ENCODE measurements at places on chromosomes 2 and 18.

GRCh38 chr18:12744103-12744502 lies 41.3 kb downstream of the PSMG2 start:
- DNase-seq, result peak; percentile 46

GRCh38 chr2:241412144-241412543 lies 56.1 kb downstream of the FARP2 start:
- peak; percentile 82 for DNase-seq

DNA sequence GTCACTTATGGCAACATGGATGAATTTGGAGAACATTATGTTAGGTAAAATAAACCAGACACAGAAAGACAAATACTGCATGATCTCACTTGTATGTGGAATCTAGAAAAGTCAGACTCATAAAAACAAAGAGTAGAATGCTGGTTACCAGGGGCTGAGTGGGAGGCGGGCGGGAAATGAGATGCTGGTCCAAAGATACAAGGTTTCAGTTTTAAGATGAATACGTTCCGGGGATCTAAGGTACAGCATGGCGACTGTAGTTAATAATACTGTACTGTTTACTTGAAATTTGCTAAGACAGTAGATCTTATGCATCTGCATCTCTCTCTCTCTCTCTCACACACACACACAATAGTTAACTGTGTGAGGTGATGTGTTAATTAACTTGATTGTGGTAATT lies 14.2 kb downstream of the FAM110C start:
- no peak for DNase-seq

DNA sequence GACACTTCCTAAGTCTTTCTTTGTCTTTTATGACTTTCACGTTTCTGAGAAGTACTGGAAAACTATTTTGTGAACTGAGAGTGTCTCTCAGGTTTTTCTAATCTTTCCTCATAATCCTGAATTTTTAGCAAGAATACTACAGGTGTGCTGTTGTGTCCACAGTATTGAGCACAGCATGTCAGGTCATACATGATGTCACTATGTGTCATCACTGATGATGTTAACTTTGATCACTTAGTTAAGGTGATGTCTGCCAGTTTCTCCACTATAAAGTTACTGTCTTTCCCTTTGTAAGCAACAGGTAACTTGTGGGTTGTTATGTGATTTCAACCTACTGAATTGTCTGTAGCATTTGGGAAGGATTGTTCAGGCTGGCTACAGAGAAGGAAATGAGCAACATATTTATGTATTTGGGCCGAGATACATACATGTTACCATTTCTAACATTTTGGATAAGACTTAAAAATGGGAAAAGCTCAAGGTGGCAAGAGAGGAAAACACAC lies 11.1 kb downstream of the MATN3 start:
- no peak for DNase-seq

GRCh38 chr2:241701399-241702154 lies at the start of gene ING5:
Gene ING5 (plus strand): TSS chr2:241702039. CDS start chr2:241702066, 27 bp downstream.
- DNase-seq, result peak; percentile 84

DNA sequence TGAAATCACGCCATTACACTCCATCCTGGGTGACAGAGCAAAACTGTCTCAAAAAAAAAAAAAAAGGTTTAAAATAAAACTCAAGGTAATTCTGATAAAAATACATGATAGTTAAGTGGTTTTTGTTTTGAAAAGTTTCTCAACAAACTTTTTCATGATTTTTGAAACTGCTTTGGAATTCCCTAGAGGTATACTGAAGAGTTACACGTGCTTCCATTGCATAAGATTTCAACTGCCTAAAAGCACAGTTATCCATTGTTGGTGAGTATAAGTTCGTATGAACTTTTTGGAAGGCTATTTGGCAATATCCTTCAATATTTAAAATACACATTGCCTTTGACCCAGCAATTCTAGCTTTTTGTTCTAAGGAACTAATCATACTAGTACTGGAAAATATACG lies 74.9 kb downstream of the USP34 start:
- no peak for DNase-seq

GRCh38 chr2:85286918-85287317 lies 40.9 kb downstream of the TGOLN2 start:
- DNase-seq, result no peak

GRCh38 chr2:85748039-85748734 lies 5.6 kb upstream of the ATOH8 start:
- DNase-seq, result no peak

- DNase-seq, result no peak
Measured at GRCh38 chr2:128820452-128820851, 501.8 kb upstream of the HS6ST1 start.

DNA sequence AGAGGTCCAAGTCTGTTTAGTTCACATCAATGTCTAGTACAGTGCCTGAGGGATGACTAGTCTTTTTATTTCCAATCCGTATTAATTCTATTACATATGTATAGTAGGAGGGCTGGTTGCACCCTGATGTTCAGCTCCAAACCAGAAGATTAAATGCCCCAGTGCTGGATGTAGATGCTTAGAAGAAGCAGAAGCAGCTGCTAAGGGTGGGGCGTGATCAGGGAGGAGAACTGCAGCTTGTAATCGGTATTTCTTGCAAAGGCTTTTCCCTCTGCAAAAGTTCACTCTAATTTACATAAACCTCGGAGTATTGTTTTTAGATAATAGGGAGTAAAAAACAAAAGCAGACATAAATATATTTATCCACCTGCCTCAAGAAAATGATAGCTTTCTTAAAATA lies 145.3 kb upstream of the ITGA4 start:
- DNase-seq, result no peak

- no peak for DNase-seq
Measured at GRCh38 chr2:136497709-136498108, 267.6 kb upstream of the THSD7B start.
